ENCODE measurements at places on chromosomes 4 and X. TPM values are rescaled to one million over a fixed set of nuclear protein-coding genes. Genes with fewer than 3 reads are reported as not detected.

GRCh38 chr4:165872461-165873297, at the start of gene TLL1:
TSS of gene TLL1 (plus strand) at chr4:165873237. CDS start at chr4:165873905, 668 bp downstream.
- peak; percentile 16 for DNase-seq

DNA sequence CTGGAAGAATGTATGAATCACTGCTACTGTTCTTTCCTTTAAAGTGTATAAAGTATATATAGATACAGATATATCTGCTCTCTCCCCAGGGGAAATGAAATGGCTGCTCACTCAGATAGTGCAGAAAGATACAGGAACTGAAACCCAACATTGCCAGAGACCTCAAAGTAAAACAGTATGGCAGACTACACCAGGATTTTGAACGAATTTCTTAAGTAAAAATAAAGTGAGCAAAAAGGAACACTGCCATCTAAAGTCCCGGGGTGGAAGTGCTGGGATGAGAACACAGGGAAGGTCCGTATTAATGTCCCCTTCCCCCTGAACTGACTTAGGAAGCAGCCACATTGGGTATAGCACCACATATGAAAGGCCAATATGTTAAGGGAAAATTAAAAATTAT, 93.4 kb downstream of the TMA16 start:
- DNase-seq = no peak

- no peak for DNase-seq
Measured at GRCh38 chr4:10239982-10240654, 123.5 kb upstream of the WDR1 start.

DNA sequence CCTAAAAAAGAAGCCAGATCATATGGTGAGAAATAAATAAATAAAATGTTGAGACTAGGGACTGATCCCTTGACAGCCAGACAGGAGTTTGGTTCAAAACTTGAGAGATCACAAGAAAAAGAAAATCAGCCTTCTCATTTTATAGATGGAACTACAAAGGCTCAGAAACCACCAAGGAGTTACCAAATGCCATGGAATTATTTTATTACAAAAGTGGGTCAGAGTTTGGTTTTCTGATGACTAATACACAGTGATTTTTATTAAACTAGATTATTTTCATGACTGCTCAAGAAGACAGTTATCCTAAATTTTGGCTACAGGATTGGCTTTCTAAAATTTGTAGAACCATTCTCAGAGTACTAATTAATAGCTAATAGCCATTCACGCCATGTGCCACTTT, 6.2 kb downstream of the CXCL1 start:
- no peak for DNase-seq

DNA sequence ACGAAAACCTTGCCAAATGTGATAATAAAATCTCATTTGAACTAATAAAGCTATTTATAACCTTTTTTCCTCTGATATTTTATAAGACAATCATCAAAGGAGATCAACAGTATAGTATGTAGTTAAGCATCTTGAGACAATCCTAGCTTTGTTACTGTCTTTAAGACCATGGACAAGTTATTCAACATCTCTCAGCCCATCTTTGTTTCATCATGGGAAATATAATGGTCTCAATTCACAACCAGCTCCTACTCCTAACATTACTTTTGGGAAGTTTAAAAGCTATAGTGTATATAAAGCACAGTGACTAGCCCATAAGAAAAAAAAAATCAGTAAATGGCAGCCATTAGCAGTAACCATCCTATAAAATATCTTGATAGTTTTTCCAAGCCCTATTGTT, 57.6 kb upstream of the APELA start:
- no peak for DNase-seq

DNA sequence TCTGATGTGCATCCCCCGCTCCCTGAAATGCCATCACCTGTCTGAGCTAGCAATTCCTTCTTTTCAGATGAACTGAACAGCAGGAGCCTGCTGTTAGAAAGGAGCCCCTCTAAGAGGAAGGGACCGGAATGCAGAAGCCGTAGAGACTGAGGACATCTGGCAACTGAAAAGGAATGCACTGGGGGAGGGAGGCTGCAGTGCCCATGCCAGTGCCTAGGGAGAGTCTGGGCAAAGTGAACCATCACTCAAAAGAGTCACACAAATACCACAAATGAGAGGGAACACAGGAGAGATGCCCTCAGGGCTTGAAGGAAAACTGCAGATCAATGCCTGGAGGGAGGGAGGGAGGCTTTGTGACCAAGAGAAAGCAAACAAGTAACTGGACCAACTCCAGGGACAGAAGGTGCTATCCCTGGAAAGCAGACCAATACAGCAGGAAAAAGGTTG, 93.9 kb upstream of the CBR4 start:
- no peak for DNase-seq

- DNase-seq = no peak
Measured at GRCh38 chr4:163558539-163559044, 64.1 kb downstream of the TMA16 start.

GRCh38 chr4:140691369-140691768, 64.8 kb downstream of the TBC1D9 start:
- DNase-seq = no peak

- no peak for DNase-seq
Measured at GRCh38 chr4:187387739-187388138, 607.8 kb upstream of the ZFP42 start.

DNA sequence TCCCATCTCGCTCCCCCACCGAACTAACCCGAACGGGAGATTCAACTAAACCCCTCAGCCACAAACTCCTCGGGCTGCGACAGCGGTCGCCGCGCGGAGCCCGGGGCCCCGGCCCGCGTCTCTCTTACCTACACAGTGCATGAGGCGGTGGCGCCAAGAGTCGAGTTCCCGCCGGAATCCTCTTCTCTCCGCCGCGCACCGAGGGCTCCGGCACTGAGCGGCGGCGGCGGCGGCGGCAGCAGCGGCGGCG, 160 bp downstream of the LCORL start:
- no peak for DNase-seq

GRCh38 chr4:17562157-17562556, 14.8 kb upstream of the LAP3 start:
- no peak for DNase-seq

DNA sequence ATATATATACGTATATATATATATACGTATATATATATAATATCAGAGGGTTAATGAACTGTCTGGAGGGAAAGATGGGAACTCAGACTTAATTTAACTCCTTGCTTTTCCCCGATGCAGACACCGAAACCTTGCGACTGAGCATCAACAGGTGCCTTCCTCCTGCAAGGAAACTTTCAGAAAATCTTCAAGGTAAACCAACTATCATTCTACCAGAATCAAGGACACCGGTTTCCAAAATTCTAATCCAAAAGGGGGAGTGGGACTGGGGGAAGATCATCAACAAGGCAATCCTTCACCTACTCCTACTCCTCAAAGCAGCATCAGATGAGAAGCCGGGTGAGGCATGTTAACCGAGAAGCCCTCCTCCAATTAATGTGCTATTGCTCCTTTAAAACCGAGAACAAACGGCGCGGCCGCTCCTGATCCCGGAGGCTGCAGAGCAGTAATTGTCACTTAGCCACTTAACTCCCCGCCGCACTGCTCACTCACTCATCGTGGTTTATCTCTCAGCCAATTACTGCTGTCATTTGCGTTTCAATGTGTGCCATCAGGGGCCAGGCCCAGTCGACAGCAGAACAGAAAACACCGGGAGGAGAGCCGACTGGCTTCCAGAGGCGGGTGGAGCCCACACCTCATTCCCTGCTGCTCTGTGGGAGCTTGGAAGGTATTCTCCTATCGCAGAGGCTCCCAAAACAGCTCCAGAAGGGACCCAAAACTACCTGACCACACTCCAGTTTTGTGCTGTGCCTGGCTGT, 61.7 kb downstream of the MAML3 start:
- DNase-seq = no peak

DNA sequence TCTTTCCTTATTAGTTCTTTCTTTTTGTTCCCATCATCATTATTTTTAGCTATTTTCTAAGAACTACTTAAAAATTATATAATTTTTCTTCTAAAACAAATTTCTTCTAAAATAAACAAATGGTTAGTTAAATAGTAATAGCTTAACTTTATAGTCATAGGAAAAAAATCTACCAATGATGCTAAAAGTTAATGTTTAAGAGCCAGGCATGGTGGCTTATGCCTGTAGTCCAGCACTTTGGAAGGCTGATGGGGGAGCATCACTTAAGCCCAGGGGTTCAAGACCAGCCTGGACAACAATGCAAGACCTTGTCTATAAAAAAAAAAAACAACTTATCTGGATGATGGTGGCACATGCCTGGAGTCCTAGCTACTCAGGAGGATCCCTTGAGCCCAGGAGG, 127.1 kb upstream of the ANXA3 start:
- no peak for DNase-seq

- DNase-seq = no peak
Measured at GRCh38 chr4:107891299-107891698, 40.0 kb upstream of the CYP2U1 start.

- DNase-seq = no peak
Measured at GRCh38 chr4:182688081-182688480, 229.1 kb downstream of the DCTD start.

GRCh38 chrX:65707151-65707550, 39.7 kb downstream of the MSN start:
- DNase-seq = no peak

MAGEA10 gene
- polyA plus RNA-seq = not detected

NCAPG gene
- polyA plus RNA-seq = 14.5 TPM

MAGEA2 gene
- polyA plus RNA-seq = not detected

TMEM255A gene
- polyA plus RNA-seq = 1.3 TPM

FAM114A1 gene
- 69.2 TPM for polyA plus RNA-seq

HS3ST1 gene
- polyA plus RNA-seq = 2.7 TPM

EGFL6 gene
- 66.5 TPM for polyA plus RNA-seq

POU4F2 gene
- polyA plus RNA-seq = not detected

GPR119 gene
- polyA plus RNA-seq = not detected

CSN3 gene
- polyA plus RNA-seq = not detected

GAGE12E gene
- not detected for polyA plus RNA-seq

NBDY gene
- 77.9 TPM for polyA plus RNA-seq

MSMO1 gene
- polyA plus RNA-seq = 33.4 TPM

OPRPN gene
- polyA plus RNA-seq = not detected
